8988T (cell line): ENCODE measurements at places on chromosomes 6 and 20.

- no peak for DNase-seq
Observed at GRCh38 chr20:58173930-58174707, 54.3 kb downstream of the ANKRD60 start.

- DNase-seq = peak; percentile 51
Observed at GRCh38 chr6:27132532-27133280, 114.8 kb upstream of the PRSS16 start.

- no peak for DNase-seq
Observed at GRCh38 chr6:87115402-87116135, 20.7 kb upstream of the CGA start.

- no peak for DNase-seq
Observed at GRCh38 chr6:81981812-81982211, 229.3 kb upstream of the TENT5A start.

DNA sequence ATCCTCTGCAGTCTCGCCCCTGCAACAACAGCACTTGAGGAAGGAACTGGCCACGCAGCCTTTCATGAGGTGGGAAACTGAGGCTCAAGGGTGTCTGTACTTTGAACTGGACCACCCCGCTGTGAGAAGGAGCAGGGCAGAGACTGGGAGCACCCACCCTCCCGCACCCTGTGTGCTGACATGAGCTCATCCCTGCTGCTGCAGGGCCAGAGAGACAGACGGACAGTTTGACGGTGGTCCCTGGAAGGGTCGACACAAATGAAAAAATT is 16.9 kb upstream of the MRGBP start:
- DNase-seq = no peak

GRCh38 chr6:155349129-155349528 is 34.8 kb upstream of the TFB1M start:
- DNase-seq = no peak

- DNase-seq = no peak
Observed at GRCh38 chr6:136034422-136034821, 182.9 kb downstream of the PDE7B start.

- DNase-seq = no peak
Observed at GRCh38 chr6:34103321-34103720, 42.6 kb downstream of the GRM4 start.

GRCh38 chr6:48016020-48016755 is 94.8 kb downstream of the PTCHD4 start:
- no peak for DNase-seq

- no peak for DNase-seq
Observed at GRCh38 chr6:97282238-97282725, 734 bp downstream of the MMS22L start.

GRCh38 chr6:17388365-17388764 is 5.0 kb upstream of the CAP2 start:
- DNase-seq = no peak

- peak; percentile 86 for DNase-seq
Observed at GRCh38 chr20:63941282-63942081, 14.7 kb downstream of the UCKL1 start.

DNA sequence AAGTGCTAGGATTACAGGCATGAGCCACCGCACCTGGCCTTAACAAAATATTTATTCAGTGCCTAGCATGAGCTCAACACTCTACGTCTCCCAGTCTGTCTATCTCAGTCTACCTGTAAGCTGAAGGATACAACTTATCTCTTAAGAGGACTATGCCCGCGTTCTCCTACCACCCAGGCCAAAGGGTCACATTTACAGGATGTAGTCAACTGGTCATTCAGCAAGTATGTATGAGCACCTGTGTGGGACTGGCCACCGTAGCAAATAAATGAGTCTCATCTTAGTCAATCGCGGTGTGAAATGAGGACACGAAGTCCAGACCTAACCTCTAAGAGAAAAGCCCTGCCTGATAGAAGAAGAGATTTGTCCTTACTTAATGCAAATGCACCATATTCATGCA is 49.9 kb downstream of the MUC22 start:
- no peak for DNase-seq

DNA sequence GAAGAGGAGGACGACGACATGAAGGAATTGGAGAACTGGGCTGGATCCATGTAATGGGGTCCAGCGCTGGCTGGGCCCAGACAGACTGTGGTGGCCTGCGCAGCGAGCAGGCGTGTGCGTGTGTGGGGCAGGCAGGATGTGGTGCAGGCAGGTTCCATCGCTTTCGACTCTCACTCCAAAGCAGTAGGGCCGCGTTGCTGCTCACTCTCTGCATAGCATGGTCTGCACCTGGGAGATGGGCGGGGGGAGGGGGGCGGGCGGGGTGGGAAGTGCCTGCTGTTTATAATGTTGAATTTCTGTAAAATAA is 42.3 kb downstream of the CHMP4B start:
- no peak for DNase-seq

GRCh38 chr6:40755046-40755681 is 168.0 kb upstream of the LRFN2 start:
- no peak for DNase-seq

DNA sequence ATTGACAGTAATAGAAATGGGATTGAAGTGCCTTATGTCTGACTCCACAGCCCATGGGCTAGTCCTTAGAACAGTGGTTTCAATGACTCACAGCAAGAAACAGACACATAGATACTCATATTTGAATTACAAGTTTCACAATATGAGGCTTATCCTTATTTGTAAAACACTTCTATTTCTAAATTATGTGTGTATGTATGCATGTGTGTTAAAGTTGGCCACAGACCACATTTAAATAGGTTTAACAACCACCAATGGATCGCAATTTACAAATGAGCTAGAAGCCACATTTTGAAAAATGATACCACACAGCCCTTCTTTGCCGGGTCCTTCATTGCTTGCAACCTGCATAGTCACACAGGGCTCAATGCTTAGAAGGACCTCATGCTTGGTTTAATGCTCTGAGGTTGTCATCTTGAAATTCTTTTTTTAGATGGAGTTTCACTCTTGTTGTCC is 157.8 kb upstream of the PREP start:
- DNase-seq = no peak

DNA sequence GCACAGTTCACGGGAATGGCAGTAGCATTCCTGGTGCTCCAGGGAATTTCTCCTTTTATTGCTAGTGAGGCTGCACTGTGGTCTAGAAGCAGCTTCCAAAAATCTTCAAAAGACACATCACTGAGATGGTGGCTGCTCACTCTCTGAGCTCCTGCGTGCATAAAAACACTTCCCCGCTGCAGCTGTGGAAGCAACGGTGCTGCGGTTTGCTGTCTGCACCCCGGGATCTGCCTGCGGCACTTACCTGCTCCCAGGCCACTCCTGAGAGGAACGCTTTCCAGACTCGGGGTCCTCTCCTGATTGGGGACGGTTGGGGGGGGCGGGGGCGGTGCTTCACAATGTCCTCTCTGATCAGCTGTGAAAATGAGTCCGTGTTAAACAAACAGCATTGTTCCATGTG is 77.9 kb downstream of the TMEM242 start:
- DNase-seq = no peak

- no peak for DNase-seq
Observed at GRCh38 chr6:53049415-53049814, 15.8 kb upstream of the FBXO9 start.

DNA sequence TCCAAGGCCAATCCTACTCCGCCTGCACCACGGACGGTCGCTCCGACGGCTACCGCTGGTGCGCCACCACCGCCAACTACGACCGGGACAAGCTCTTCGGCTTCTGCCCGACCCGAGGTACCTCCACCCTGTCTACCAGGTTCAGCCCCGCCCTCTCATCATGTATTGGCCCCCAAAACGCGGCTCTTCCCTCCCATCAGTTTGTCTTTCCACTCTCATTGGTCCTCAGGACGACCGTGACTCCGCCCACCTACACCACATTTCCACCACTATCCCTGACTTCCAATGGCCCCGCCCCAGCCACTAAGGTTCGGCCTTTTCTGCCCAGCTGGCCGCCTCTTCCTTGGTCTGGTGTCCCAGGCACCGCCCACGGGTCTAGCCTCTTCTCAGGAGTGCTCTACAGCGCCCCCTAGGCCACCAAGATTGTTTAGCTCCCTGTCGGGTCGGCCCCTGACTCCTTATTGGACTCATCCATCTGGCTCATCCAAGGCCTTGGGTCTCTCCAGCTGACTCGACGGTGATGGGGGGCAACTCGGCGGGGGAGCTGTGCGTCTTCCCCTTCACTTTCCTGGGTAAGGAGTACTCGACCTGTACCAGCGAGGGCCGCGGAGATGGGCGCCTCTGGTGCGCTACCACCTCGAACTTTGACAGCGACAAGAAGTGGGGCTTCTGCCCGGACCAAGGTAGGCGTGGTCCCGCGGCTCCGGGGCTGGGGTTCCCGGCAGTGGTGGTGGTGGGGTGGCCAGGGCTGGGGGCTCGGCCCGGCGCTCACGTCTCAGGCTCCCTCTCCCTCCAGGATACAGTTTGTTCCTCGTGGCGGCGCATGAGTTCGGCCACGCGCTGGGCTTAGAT is 3.1 kb downstream of the MMP9 start:
- DNase-seq = no peak

DNA sequence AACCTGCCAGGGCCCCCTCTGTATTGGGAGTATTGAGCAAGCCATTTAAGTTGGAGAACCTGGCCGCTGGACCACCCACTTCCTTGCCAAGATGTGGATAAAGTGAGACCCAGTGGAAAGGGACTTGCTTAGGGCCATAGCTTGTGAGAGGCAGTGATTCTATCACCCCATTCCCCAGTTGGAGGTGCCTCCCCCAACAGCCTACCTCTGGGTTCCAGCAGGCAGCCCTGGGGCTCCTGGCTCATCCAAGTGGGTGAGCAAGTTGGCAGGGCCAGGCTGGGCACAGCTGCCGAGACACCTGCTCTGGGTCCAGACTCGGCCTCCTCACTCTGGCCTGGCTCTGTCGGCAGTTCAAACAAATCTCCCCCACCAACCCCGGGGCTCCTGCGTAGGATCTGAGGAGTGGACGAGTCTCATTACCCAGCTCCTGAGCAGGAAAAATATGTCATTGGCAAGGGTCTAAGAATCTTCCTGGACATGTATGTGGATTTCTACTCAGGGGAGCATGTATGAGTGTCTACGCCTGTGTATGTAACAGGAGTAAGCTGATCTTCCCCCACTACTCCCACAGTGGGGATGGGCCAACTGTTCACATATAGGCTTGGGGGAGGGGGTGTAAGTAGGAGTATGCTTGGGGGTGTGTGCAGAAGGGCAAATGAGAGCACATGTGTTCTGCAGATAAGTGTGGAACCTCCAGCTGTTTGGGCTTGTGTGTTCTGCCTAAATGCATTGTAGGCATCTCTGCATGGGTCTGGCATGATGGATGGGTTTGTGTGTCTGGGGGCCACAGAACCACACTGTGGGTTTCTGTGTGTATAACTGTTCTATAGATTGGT is 1.9 kb downstream of the ID1 start:
- no peak for DNase-seq

GRCh38 chr6:139778688-139779087 is 404.2 kb upstream of the CITED2 start:
- no peak for DNase-seq

- no peak for DNase-seq
Observed at GRCh38 chr20:53990768-53991450, 79.5 kb downstream of the BCAS1 start.

DNA sequence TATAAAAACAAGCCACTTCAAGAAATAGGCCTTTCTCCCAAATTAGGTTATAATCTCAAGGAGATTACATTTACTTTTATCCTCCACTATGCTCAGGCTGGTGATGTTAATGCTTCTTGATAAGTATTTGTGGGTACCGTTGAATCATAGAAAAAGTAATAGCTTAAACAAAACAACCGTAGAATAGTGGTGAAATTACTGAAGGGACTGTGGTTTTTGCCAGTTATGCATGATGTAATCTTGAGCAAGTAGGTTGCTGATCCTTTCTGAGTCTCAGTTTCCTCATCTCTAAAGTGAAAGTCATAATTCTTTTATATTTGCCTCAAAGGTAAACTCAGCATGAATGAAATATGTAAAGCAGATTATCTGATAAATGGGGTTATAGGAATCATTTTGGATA is 187.3 kb upstream of the JAG1 start:
- DNase-seq = no peak

DNA sequence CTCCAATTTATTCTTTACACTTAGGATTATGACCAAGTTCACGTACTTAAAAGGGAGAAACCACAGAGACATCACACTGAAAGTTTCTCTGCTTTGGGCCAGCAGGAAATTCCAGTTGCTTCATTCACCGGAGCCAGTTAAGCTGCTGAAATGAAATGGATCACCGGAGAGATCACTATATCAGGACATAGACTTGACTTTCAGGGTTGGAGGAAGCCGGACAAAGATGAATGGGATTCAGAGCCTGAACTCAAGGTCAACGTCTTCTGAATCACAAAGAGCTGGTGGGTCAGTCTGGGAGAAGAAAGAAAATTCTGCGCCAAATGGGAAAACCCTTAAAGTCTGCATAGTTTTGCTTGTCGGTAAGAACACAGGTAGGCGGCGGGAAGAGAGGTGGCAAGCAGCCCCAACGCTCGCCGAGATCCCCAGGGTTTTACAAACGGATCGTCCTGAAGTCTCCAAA is 81.9 kb upstream of the CCDC28A start:
- no peak for DNase-seq

- DNase-seq = no peak
Observed at GRCh38 chr6:56091159-56091869, 156.1 kb downstream of the COL21A1 start.

DNA sequence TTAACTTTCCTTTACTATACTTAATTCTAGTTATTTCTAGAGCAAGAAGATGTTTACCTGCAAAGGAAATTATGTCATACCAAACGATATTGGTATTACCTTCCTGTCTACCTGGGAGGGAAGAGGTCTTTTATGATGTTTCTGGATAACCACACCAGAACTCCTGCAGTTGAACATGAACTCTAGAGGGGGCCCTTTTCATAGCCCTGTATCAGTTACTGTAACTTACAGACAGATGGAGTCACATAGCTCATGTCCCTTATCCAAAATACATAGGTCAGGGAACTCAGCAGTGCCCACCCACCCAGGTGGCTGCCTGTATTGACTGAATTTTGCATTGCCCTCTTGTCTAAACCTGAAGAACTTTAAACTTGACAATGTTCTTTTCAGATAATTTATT is 35.1 kb upstream of the MYL9 start:
- DNase-seq = peak; percentile 54

GRCh38 chr6:41161851-41162552 is 914 bp downstream of the TREM2 start:
- no peak for DNase-seq

DNA sequence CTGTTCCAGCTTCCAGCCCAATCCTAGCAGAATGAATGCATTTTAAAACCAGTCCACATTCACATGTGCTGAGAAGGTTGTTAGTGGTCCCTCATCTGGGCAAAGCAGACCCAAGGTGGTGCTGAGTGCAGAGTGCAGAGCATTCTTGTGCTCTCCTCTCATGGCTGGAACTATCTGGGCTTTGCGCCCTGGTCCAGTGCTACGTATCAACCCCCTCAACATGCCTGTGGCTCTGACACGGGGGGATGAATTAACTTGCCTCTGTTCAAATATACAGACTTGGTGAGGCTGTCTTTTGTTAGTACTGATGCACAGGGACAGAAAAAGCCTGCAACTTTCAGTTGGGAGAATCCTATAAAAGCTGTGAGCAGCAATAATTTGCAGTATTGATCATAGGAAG is 42.5 kb downstream of the PANK2 start:
- DNase-seq = no peak
